GM13976 (cell line): ENCODE measurements at places on chromosomes 12 and 14.
A peak's percentile ranks its signal among the peaks of the same experiment; 100 is the strongest.

GRCh38 chr12:64560396-64561301 lies 49.6 kb upstream of the RASSF3 start:
- no peak for DNase-seq

GRCh38 chr12:27297566-27297965 lies 35.1 kb upstream of the BMAL2 start:
- no peak for DNase-seq

GRCh38 chr14:72975770-72976169 lies 49.5 kb downstream of the DCAF4 start:
- no peak for DNase-seq

- no peak for DNase-seq
These were observed 60.9 kb downstream of the EMP1 start for GRCh38 chr12:13257356-13257875.

DNA sequence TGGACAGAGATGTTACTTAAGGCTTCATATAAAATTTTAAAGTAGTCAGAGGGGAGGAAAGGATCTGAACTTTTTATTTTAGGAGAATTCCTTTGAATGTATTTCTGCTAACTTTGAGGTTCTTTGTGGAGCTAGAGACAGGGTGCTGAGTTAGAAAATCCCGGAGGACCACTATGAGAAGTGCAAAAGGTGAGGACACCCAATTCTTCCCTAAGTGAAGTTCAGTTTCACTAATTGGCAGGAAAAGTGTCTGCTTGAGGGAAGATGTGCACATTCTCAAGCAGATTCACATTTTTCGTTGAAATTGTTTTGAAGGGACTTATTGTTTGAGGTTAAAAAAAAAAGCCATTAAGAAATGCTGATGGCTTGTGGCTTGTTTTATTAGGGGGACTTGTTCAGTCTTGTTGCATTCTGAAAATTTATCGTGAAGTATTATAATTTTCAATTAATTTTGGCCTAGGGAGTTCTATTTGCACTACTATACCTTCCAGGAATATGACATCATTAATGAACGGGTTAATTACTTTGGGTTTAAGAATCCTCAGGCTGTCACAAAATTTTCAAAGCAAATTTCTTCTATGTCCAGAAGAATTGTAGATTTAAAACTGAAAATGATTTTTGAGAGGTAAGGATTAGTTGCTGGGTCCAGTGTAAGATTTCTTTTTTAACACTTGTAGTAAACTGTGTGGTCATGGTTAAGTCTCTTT lies 1.8 kb downstream of the PCNX1 start:
- DNase-seq: no peak

GRCh38 chr12:12786706-12787601 lies 1.5 kb downstream of the APOLD1 start:
- DNase-seq: peak; percentile 96

DNA sequence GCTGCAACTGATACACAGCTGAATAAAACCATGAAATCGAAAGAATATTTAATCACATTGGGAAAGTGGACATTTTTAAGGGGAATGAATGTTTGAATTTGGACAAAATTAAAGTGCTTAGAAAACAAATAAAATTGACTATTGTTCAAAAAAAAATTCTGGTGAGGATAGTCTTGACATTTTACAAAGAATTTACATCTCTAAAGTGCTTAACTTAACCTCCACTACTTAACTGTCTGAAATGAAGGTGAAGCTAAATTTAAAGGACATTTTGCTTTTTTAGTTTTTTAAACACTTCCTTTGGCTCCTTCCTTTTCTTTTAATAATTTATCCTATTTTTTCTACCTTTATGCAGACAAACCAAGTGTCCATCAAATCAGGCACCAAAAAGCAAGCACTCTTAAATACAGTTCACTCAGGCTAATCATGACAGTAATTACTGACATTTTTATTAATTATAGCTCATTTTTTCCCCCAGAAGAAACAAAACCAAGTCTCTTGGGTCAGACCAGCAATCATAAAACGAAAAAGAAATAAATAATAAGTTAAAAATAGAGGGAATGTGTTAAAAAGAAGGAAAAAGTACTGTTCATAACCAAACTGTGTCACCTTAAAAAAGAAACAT lies 5.7 kb upstream of the CCND2 start:
- no peak for DNase-seq

- DNase-seq: no peak
These were observed 97.1 kb downstream of the C2CD5 start for GRCh38 chr12:22447223-22447622.

- peak; percentile 85 for DNase-seq
These were observed 20.4 kb upstream of the ATP5MC2 start for GRCh38 chr12:53696285-53696654.

- DNase-seq: no peak
These were observed 166.0 kb downstream of the NAV3 start for GRCh38 chr12:77996670-77997069.

- no peak for DNase-seq
These were observed 15.8 kb downstream of the SLC8B1 start for GRCh38 chr12:113318900-113319628.

DNA sequence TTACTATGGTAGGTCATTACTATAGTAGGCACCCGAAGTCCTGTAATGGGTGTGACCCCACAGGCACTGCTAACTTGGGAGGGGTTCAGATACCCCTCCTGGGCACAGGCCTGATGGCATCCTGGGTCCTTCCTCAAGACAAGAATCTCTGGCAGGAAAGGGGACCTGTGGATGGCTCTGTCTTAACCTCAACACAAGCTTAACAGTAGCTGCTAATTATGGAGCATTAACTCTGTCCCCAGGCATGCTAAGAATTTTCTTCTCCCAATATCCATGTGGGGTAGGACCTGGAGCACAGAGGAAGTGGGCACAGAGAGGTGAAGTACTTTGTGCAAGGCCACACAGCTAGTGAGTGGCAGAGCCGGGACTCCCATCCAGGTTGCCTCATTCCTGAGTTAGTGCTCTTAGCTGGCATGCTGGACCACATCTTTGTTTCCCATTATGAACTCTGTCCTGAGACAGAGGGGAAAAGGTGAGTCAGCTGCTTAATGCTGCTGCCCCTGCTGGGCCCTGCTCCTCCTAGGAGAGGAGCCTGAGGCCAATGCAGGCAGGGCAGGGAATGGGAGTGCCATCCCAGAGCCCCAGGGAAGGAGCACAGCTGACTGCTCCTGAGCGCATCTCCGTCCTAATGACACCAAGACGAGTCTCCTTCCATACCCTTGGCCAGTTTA lies 32.1 kb downstream of the GALNT16 start:
- no peak for DNase-seq

DNA sequence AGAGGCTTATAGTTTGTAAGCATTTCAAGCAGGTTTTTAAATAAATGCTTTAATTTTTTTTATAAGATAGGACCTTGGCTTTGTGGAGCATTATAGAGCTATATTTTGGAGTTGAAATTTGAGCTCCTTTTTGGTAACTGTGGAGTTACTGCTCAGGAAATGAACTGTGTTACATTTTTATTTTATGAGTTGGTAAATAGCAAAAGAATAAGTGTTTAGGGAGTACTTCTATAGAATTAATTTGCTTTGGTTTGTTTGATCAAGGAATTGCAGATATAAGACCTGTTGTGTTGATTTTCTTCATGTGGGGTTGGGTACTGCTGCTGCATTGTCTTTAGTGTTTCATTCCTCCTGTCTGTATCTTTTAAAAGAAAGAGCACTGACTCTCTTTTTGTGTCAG lies 3.5 kb downstream of the ATP2A2 start:
- no peak for DNase-seq

DNA sequence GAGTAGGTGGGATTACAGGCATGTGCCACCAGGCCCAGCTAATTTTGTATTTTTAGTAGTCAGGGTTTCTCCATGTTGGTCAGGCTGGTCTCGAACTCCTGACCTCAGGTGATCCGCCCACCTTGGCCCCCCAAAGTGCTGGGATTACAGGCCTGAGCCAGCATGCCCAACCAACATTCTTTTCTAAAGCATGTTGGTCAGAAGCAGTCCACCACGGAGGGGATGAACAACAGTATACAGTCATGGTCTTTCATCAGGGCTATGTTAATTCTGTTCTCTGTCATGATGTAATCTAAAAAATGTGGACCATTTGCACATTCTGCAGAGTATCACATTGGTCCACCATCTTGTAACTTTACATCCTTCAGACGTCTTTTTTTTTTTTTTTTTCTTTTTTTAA lies 3.6 kb downstream of the MRPL51 start:
- no peak for DNase-seq

DNA sequence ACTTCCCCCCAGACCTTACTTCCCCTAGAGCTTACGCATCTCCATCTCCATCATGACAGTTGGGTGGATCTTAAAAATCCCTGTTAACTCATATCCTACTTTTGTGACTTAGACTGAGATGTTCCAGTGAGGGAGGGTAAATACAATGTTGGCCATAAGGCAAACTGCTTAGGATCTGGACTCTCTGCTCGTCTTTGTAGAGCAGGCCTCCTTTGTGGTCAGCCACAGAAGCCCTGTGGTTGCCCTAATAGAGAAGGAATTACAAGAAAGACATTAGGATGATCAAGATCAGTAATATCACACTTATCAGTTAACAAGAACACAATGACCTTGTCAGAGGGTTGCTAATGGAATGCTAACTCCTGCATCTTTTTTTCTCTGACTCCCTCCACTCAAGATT lies 52.0 kb downstream of the TMEM132C start:
- DNase-seq: no peak

- no peak for DNase-seq
These were observed 6.6 kb downstream of the PHB2 start for GRCh38 chr12:6963791-6964413.

GRCh38 chr12:107134558-107134957 lies 41.2 kb upstream of the CRY1 start:
- no peak for DNase-seq

DNA sequence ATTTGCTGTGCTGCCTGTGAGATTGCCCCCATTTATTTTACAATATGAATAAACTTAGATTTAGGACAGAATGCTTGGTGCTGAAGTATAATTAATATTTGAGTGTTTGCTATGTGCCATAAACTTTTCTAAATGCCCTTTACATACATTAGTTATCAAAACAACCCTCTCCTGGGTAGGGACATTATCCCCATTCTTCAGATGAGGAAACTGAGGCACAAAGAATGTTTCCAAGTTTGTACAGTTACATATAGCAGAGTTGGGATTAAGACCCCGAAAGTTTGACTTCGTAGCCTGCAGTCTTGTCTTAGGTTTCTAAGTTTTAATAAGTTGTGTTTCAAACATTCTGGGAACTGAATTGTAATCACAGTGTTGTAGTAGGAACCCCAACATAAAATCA lies 18.4 kb downstream of the KLHDC2 start:
- DNase-seq: no peak

GRCh38 chr12:52535574-52535973 lies 15.4 kb upstream of the KRT5 start:
- no peak for DNase-seq

DNA sequence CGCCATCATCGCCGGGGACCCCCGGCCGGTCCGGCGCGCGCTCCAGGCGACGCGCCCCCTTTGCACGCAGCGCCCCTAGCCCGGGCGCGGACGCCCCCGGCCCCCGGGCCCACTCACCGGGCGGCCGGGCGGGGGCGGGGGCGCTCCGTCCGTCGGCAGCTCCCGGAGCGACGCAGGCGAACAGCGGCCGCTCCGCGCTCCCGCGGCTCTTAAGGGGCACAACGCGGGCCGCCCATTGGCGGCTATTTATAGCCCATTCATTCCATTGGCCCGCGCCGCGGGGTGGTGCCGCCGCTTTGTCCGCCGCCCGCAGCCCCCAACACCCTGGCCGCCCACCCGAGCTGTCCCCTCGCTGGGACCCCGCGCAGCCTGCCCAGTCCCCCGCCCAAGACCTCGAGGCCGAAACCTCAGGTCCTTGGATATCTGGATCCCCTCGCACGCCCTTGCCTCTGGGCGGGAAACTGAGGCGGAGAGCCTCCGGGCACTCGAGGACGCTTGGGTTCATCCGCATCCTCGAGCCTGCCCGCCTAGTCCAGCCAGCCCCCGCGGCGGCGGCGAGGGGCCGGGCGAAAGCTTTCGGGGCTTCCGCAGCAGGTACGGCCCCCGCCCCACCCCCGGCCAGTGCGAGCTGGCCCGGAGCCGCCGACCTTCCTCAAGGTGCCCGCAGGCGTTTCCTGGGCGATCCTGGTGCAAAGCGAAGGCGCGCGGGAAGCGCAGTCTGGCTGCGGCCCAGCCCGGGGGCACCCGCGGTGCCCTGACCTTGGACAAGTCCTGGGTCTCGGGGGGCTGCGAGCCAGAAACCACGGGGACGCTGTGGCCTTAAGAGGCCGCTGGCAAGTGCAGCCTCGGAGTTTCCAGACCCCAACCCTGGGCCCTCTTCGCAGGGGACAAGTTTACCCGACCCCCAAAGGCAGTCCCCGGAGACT lies at the start of gene CKB:
Gene CKB, minus strand, starts transcription at position 182 of the 926 bp plus-strand sequence. CDS start 337 bp downstream, outside the sequence.
- peak; percentile 74 for DNase-seq

- no peak for DNase-seq
These were observed 10.6 kb downstream of the TMEM121 start for GRCh38 chr14:105536691-105537579.

GRCh38 chr12:5466521-5466960 lies 34.6 kb downstream of the NTF3 start:
- DNase-seq: no peak

DNA sequence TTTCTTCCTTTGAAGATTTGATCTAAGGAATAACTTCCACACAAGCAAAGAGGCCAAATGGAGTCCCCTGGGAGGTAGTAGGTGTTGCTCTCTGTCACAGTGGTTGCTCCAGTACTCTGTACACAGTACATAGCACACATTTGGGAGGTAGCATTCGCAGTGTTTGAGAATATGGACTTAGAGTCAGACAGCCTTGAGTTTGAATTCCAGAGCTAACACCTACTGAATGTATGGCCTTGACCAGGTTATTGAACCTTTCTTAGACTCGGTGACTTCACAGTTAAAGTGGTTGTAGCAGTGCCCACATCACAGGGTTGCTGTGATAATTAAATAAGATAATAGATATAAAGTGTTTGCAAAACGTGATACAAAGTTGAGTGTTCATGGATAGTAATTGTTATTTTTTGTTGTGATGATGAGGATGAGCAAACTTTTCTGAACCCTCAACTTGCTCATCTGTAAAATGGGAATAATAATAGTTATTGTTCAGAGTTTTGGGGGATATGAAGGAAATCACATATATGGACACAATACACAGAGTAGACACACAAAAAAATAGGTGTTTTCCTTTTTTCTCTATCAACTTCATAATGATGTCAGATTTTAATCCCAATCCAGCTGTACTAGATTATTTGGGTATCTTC lies 271.6 kb upstream of the CRY1 start:
- DNase-seq: no peak

DNA sequence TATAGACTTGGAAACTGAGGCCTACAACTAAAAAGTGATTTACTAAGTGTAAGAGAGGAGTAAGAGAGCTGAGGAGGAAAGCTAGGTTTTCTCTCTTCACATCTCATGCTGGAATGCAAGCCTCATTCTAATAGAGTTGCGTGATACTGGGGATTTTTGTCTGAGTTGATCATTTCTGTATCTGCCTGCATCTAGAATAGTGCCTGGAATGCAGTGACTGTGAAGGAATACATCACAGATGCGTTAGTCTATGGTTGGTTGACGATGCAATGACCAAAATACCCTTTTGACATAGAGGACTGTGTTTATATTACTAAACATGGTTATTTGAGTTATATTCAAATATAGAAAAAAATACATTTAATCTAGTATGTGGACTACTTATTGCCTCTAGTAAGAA lies 9.2 kb upstream of the TMEM117 start:
- DNase-seq: no peak

- no peak for DNase-seq
These were observed 44.7 kb upstream of the CRACR2A start for GRCh38 chr12:3797531-3798048.
